ENCODE measurements at places on chromosomes 2 and 18.

DNA sequence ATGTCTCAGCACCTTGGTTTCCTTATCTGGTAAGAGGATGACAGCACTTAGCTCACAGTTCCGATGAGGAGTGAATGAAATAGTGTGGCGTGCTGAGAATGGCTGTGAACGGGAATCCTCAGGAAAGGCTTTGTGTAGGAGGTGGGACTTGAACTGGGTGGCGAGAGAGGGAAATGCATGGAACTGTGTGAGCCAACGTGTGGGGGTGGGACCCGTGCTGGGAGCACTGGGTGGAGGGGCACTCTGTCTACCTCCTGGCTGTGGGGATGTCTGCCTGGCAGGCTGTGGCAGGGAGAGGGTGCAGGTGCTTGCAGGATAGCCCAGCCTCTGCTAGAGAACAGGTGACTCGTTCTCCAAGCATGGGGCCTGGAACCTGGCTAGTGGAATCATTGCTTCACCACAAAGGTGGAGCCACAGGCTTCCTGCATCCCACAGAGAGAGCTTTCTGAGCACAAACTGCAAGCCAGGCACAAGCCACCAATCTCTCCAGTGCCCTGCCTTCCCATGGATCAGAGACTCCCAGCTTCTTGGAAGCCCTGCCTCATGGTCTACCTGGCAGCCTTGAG is 145.2 kb downstream of the CELF4 start:
- no peak for DNase-seq

DNA sequence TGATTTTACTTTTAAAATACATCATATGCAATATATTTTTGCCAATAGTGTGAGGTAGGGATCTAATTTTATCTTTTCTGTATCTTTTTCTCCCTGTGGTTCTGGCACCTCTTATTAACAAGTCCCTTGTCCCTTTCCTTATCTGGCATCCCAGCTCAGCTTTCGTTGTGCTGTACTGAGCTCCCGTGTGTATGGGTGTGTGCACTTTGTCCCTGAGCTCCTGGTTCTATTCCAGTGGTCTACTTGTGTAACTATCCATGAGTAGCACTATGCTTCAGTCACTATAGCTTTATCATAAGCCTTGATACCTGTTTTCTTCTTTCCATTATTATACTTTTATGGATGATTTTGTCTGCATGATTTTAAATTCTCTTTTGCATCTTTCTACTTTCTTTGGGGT is 401.4 kb upstream of the POU3F3 start:
- DNase-seq = no peak

DNA sequence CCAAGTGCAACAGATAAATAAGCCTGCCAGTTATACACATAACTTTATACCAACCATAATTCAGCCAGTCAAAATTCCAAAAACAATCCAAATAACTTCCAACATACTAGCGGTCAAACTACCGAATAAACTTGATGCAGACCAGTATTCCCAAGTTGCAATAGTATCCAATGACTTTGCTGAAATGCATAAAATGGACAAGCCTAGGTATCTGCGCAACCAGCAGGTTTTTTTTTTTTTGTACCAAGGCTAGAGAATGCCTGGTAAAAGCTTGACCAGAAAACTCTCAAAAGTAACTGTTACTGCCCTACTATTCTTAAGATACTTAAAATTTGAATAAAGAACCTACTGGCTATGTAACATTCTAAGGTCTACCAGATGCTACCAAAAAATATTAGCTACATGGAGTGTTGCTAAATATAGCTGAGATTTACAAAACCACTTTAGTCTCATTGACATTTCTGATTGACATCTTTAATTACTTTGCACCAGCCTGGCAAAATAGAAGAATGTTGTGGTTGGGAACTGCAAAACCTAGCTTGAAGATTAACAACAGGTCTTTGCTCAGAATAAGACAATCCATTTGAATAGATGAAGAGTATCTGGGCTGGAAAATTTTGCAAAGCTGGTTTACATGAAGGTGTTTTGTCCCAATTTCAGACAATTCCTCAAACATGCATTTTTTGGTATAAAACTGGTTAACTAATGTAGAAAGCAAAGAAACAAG is 7.3 kb downstream of the SRSF7 start:
- no peak for DNase-seq

DNA sequence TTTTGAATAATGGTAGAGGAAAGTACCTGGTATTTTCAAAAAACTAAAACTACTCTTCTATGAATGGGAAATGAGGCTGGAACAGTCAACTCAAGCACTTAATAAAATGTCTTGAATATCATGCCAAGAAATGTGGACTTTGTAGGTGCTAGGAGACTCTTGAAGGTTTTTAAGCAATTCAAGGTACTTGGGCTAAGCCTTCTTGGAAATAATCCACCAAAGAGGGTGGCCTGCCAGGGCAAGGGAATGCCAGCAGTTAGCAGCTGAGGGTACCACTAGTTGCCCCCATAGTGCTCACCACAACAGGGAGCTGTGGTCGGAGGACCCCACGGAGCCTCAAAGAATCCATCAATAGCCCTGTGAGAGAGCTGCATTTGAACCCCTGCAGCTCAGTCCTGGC is 14.6 kb upstream of the ACYP2 start:
- no peak for DNase-seq

GRCh38 chr2:33008716-33009115 is 62.0 kb downstream of the LTBP1 start:
- DNase-seq = no peak

GRCh38 chr18:5975111-5976002 is 80.0 kb upstream of the TMEM200C start:
- DNase-seq = no peak

DNA sequence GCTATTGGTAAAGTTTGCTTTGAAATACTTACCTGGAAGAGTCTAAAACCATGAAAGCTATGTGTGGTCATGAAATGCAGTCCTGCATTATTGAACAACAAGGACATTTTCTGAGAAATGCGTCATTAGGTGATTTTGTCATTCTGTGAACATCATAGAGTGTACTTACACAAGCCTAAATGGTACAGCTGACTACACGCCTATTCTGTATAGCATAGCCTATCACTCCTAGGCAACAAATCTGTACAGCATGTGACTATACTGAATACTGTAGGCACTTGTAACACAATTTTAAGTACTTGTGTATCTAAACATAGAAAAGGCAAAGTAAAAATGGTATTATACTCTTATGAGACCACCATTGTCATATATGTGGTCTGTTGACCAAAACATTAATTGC is 8.1 kb downstream of the FAM171B start:
- no peak for DNase-seq

GRCh38 chr2:157264099-157264498 is 6.6 kb downstream of the GALNT5 start:
- DNase-seq = no peak

DNA sequence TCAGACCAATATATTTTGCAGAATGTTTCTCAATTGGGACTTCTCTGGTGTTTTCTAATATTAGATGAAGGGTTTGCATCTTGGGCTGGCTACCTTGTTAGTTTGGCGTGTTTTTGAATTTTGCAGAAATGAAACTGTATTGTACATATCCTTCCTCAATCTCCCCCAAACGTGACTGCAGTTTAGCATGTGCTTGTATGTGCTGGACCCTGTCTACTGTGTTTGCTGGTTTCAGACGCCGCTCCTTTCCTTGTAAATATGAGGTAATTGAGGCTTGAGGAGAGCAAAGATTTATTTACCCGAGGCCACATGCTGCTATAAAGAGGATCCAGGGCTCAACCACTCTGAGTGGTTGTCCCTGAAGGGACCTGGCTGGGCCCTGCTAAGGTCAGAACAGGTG is 57.2 kb downstream of the NGEF start:
- no peak for DNase-seq

- no peak for DNase-seq
Measured at GRCh38 chr2:214169736-214170135, 241.1 kb upstream of the VWC2L start.

DNA sequence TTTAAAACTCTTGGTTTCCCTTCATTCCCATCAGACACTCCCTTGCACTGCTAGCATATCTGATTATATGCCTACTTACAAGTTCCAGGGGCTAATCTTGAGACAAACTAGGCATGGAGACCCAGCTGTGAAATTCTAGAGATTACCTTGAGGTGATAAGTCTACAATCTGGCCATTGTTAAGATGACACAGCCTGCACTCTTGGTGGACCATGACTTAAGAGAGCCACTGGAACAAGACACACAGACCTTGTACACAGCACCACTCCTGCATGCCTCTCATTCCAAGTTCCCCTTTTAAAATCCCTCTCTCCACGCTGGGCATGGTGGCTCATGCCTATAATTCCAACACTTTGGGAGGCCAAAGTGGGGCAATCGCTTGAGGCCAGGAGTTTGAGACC is 387.2 kb upstream of the DCC start:
- no peak for DNase-seq

GRCh38 chr2:85453571-85453970 is 35.1 kb downstream of the SH2D6 start:
- no peak for DNase-seq

DNA sequence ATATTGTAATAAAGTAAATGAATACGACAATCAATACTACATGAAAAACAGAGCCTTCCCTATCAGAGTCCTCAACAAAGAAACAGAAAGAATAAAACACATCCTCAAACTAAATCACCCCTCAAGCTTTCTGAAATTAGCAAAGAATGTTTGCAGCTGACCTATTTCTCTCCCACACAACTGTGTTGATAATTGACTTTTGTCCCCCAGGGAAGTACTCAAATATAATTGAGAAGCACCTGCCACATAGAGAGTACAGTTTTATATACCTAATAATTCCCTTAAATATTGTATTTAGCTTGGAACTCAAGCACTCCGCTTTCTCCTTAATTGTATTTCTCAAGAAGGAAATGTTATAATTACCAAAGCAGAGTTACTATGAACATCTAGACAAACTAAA is 12.6 kb downstream of the CACNB4 start:
- no peak for DNase-seq

DNA sequence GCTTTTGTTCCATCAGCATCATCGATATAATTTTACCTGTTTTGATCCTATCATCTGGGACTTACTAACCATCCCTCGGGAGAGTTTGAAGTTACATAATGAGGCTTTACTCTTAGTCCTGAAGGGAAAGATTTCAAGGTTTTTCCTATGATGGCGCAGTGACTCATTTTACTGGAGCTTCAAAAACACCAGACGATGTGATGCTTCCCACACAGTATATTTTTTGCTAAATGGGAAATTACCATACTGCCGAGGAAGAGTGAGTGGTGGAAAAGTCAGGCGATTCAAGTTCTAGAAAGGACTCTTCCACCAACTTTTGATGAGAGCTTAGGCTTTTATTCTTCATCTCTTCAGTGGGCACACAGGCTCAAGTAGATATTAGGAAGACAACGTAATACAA is 44.6 kb upstream of the GCG start:
- DNase-seq = no peak

- no peak for DNase-seq
Measured at GRCh38 chr2:151855111-151855510, 26.9 kb upstream of the ARL5A start.

- DNase-seq = no peak
Measured at GRCh38 chr2:20604401-20604911, 46.4 kb downstream of the HS1BP3 start.

GRCh38 chr18:43627848-43628530 is 350.7 kb upstream of the SYT4 start:
- no peak for DNase-seq

- DNase-seq = no peak
Measured at GRCh38 chr18:13332874-13333273, 114.3 kb downstream of the LDLRAD4 start.

DNA sequence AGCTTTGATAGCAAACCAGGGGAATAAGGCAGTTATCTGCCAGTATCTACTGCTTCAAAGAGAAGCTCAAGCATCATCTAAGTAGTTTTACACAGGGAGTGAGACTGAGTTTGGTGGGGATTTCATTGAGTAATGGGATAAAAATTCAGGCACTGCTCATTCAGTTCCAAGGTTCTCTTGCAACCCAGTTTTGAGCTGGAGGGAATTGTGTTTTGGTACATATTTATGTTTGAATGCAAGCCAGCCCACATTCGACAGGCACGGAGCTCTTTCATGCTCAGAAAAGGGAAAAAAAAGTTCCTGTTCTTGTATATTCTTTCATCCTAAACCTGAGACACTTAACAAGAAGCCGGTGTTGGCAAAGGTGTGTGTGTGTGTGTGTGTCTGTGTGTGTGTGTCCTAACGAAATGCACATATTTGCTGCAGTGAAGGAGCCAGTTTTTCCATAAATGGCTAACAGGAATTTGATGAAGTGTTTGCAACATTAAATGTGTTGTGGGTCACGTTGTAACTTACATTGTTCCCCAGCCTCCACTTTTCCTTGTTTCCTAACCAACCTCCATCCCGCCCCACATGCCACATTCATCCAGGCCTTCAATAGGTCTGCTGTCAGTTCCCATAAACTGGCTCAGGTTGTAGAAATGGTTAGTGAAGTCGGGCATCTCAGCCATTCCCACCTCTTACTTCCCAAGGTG is 311.1 kb downstream of the TXNL1 start:
- no peak for DNase-seq

All from NCI-H526 treated with DMSO at 0.1 percent for 48 hours (cell line).